Keratinocyte (primary cell): ENCODE measurements at places on chromosomes 4 and X. TPM values are rescaled to one million over a fixed set of nuclear protein-coding genes. Genes with fewer than 3 reads are reported as not detected.

DNA sequence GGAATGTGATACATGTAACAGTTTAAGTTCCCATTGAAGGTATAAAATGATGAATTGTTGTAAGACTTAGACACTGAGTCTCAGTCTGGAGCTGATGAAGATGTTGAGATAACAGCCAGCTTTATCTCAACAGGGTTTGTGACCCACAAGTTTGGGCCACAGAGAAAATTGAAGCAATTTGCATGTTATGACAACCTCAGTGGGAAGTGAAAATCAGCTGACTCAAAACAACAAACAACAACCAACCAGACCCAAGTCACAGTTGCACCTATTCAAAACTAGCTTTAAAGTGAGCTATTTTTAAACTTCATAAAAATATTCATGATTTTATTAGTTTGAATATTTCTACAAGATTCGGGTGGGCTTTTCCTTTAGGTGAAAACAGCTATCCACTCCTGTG lies 8.0 kb downstream of the SFRP2 start:
- DNase-seq: no peak

The MAGED1 gene
- polyA plus RNA-seq: 49.4 to 136 TPM (median 74.8 TPM) in 3 replicates

The WAS gene
- polyA plus RNA-seq: 0.05 to 0.09 TPM (median 0.07 TPM) in 3 replicates

GRCh38 chr4:189974056-189974455 lies 33.4 kb downstream of the FRG1 start:
- no peak for DNase-seq

The SSX4B gene
- polyA plus RNA-seq: not detected in 3 replicates

DNA sequence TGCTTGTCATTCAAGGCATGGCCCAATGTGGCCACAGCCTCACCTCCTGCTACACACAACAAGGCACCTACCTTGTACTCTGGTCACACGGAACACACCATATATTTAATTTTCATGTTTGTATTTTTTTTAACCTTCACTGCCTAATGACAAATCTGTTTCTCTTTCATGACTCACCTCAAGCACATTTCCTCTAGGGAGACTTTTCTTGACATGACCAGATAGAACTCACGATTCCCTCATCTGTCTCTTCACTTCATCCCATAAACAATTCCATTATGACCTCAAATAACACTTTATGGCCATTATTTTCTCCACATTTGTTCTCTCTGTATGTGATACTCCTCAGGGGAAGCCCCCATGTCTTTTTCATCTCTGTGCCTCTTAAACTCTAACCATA lies 11.1 kb downstream of the DRP2 start:
- DNase-seq: no peak

- DNase-seq: no peak
These were observed 147.2 kb downstream of the GLRA3 start for GRCh38 chr4:174681723-174682300.

GRCh38 chrX:137574102-137574783 lies 8.3 kb downstream of the ZIC3 start:
- DNase-seq: no peak

The PPID gene
- polyA plus RNA-seq: 12.7 to 27.2 TPM (median 24.2 TPM) in 3 replicates

DNA sequence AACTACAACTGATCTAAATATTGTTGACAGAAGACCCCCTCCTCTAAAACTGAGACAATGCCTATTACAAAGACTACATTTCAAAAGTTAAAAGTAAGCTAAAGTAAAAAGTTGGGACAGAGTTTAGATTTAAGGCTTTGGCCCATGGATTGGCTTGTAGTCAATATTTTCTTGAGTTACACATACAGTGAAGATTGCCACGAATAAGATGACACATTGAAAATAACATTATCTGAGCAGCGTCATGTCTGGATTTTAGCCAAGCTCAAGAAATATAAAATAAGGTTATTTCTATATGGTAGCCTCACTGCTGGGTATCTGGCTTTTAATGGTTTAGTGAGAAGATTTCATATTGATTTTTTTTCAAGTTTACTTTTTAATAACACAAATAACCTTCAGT lies 266.2 kb upstream of the LDB2 start:
- DNase-seq: no peak

The EGF gene
- 0.58 to 1.3 TPM (median 0.97 TPM) in 3 replicates for polyA plus RNA-seq

GRCh38 chrX:723781-724180 lies 93.2 kb downstream of the SHOX start:
- DNase-seq: no peak

The MAGEB17 gene
- not detected in 3 replicates for polyA plus RNA-seq

The SHOX gene
- not detected in 3 replicates for polyA plus RNA-seq

The PPEF1 gene
- polyA plus RNA-seq: not detected in 3 replicates

The UGDH gene
- polyA plus RNA-seq: 23.5 to 39.4 TPM (median 33.0 TPM) in 3 replicates

- no peak for DNase-seq
These were observed 9.5 kb downstream of the GALNT7 start for GRCh38 chr4:173178144-173178543.

The HTR2C gene
- not detected in 3 replicates for polyA plus RNA-seq

GRCh38 chr4:187415231-187415630 lies 580.3 kb upstream of the ZFP42 start:
- no peak for DNase-seq

DNA sequence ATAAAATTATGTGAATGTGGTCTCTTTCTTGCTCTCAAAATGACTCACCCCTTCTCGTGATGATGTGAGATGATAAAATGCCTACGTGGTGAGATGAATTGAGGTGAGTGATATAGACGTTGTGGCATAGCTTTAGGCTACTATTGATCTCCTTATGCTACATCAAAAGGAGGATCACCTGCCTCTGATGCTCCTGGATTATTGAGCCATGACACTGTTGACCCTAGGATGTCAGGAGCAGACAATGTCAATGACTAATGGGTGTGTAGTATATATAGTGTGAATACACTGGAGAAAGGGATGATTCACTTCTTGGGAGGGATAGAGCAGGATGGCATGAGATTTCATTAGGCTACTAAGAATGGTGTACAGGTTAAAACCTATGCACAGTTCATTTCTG lies 210.7 kb upstream of the PRPS2 start:
- peak; percentile 98 for DNase-seq

GRCh38 chr4:182085051-182085480 lies 158.1 kb upstream of the TENM3 start:
- no peak for DNase-seq

The CBLL2 gene
- polyA plus RNA-seq: not detected in 3 replicates

The STOX2 gene
- 0.79 to 2.2 TPM (median 1.6 TPM) in 3 replicates for polyA plus RNA-seq

- DNase-seq: no peak
These were observed 74.9 kb downstream of the MAB21L2 start for GRCh38 chr4:150656891-150657290.

- no peak for DNase-seq
These were observed 61.0 kb downstream of the EVC2 start for GRCh38 chr4:5647351-5647750.

DNA sequence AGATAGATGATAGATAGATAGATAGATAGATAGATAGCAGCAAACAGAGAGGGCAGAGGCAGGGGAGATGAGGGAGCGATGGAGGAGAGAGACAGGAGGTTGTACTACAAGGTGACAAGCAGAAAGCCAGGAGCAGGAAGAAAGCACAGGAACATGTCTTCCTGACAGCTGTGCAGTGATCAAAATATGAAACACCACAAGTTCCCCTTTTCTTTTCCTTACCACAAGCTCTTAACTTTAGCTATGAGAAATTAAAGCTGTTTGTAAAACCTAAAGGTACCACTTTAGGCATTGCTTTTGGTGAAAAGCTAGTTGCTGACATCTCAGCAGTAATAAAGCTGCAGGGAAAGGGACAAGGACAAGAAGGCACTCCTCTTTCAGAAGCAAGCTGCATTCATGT lies 9.1 kb upstream of the MAGED4B start:
- DNase-seq: no peak

DNA sequence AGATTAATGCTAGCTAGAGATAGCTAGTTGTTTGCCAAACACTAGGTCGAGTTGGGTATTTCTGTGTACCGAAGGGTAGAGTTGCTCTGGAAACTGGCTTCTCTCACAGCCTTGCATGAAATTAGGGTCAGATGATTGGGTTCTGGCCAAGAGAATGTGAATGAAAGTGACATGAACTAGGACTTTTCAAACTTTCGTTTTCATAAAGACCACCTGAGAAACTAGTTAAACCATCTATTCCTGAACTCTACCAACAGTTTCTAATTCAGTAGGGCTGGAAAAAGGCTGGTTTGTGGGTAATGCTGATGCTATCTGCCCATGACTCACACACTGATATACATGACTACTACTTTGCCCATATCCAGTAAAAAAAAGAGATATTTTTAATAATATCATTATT lies 157.6 kb downstream of the GASK1B start:
- DNase-seq: no peak

The P2RY10 gene
- 0.21 TPM in 1 of 3 replicates, not detected in the others for polyA plus RNA-seq

GRCh38 chr4:85246055-85246454 lies 228.9 kb upstream of the ARHGAP24 start:
- no peak for DNase-seq

DNA sequence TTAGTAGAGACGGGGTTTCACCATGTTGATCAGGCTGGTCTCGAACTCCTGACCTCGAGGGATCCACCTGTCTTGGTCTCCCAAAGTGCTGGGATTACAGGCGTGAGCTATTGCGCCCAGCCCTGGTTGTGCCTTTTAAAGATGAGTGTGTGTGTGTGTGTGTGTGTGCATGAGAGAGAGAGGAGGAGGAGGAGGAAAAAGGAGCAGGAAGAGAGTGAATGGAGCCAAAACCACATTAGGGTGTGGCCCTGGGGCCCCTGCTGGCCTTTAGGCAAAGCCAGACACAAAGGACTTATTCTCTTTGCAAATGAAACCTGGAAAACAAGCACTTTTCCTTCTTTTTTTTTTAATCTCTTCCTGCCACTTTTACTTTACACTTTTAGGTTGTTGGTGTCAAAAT lies 48.2 kb upstream of the KLF3 start:
- no peak for DNase-seq

The GPR143 gene
- polyA plus RNA-seq: 0.28 to 0.62 TPM (median 0.33 TPM) in 3 replicates

The CTBP1 gene
- polyA plus RNA-seq: 46.9 to 74.5 TPM (median 71.9 TPM) in 3 replicates

GRCh38 chr4:12979797-12980196 lies 504.3 kb downstream of the RAB28 start:
- DNase-seq: no peak

The PLS3 gene
- 278 to 457 TPM (median 317 TPM) in 3 replicates for polyA plus RNA-seq

- no peak for DNase-seq
These were observed 39.5 kb downstream of the ZFYVE28 start for GRCh38 chr4:2378898-2379297.

The NXF3 gene
- polyA plus RNA-seq: 0.29 to 0.82 TPM (median 0.37 TPM) in 3 replicates
